ENCODE measurements at places on chromosomes 5 and 9. TPM values are rescaled to one million over a fixed set of nuclear protein-coding genes. Genes with fewer than 3 reads are reported as not detected.
A peak's percentile ranks its signal among the peaks of the same experiment; 100 is the strongest.

GRCh38 chr9:71479621-71480020 is 288.7 kb downstream of the CEMIP2 start:
- DNase-seq = no peak

DNA sequence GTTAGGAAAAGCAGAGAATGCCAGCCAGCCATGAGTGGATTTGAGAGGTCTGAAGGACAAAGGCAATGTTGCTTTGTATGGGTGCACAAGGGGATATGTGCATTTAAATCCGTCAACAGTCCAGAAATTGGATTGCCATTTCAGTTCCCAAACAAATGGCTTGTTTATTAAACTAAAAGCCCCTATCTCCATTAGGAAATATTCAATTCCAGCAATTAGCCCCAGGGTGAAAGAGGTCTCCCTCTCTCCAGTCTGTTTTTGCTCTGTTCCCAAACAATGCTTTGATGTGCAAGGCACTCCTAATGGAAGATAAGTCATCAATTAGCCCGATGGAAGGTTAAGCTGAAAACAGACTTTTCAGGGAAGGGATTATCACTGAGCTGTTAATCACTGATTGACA is 101.3 kb downstream of the C9orf152 start:
- DNase-seq = no peak

Gene RECK
- total RNA-seq = 6.4 TPM

Gene ABCA1
- 23.0 TPM for total RNA-seq

Gene SLC1A3
- 4.9 TPM for total RNA-seq

Gene SELENOP
- total RNA-seq = 83.0 TPM

- DNase-seq = peak; percentile 94
Observed at GRCh38 chr9:131773911-131774379, 34.1 kb upstream of the RAPGEF1 start.

DNA sequence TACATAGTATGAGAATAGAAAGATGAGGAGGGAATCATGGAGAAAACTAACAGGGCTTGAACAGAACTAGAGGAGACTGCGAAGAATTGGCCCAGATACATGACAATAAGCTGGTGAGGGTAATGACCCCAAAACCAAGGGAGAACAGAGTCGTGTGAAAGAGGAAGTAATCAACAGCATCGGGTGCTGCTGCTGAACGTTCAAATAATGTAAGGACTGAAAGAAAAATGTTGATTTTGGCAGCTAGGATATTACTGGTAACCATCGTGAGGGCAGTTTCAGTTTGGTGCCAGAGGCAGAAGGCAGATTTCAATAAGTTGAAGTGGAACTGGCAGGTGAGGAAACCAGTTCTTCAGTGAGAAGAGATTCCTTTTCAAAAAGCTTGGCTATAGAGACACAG is 66.8 kb upstream of the SMC2 start:
- DNase-seq = no peak

DNA sequence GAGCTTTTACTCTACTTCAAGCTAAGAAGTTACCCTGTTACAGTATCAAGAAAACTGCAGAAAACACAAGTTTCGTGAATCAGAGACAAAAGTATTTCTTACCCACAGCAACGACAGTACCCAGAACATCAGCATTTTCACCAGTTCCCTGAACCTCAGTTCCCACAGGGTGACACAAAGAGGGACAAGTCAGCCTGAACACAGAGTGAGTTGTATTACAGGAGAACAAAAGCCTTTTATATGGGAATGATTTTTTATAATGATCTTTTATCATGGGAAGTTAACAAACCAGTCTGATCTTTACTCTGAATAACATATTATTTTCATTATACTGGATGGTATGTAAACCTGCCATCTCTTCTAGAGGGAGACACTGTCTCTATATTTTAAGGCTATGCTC is 139.0 kb upstream of the ITGA1 start:
- no peak for DNase-seq

Gene JADE2
- total RNA-seq = 17.8 TPM

- DNase-seq = no peak
Observed at GRCh38 chr5:39479537-39479936, 54.8 kb upstream of the DAB2 start.

DNA sequence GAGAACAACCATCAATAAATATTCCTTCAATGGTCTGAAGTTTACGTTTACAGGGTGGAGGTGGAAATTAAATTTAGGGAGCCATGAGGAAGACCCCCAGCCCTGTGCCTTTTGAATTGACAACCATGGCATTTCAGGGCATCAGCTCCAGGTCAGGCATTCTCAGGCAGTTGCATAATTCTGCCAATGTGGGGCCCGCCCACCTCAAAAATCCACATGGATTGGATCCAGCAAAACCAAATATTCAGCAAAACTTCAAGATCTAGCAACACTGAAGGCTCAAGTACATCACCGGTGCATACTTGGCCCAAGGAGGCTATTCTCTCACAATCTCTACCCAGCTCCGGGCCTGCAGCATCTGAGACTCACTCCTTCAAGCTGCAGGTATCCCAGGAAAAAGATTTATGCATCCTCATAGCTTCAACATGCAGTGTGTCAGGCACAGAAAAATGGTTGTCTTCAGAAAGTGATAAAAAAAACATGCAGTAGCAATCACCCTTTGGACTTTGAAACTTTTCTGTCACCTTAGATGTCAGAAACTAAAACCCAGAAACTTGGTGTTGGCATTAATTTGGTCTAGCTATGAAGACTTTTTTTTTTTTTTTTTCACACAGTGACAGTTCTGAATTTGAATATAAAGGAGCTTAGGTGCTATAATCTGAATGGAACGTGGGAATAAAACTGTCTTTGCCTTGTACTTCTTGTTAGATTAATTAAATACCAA is 21.4 kb upstream of the ANXA2R start:
- no peak for DNase-seq

GRCh38 chr9:112224401-112225289 is 49.5 kb upstream of the SUSD1 start:
- no peak for DNase-seq

Gene PCDHAC2
- total RNA-seq = 47.8 TPM

DNA sequence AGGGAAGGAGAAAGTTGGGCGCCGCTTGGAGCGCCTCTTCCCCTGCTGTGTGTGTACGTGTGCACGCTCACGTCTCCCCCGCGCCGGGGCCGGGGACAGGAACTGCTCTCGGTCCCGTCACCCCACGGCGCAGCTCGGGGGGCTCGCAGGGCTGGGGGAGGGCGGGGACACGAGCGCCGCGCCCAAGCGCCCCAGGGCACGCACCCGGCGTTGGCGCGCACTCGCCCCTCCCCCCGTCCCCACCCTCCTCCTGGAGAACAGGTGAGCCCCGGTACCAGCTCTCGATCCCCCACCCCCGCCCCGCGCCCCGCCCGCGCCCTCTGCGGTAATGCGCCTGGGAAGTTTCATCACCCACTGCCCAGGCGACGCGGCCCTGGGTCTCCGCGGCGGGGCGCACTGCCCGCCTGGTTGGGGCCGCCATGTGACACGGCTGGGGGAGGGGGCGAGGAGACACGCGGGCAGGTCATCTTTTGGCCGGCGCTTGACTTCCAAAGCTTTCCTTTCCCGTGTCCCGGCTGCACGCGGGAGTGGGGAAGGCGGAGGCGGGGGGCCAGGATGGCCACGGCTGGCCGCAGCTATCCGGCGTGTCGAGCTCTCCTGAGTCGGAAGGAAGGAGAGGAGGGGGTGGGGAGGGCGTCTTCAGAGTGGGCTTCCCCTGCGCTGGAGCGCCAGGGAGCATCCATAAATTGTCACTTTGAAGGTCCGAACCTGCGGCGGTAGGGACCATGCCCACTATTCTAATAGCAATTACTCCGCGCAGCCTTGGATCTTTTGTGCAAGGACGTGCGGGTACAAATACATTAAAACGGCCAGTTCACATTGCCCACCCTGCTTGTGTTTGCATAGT is 1.5 kb upstream of the STC2 start:
- no peak for DNase-seq

- DNase-seq = no peak
Observed at GRCh38 chr5:132011622-132012343, at the start of gene ACSL6. TSS of gene ACSL6 (minus strand) at chr5:132011658. CDS start at chr5:132011553, 105 bp downstream.

DNA sequence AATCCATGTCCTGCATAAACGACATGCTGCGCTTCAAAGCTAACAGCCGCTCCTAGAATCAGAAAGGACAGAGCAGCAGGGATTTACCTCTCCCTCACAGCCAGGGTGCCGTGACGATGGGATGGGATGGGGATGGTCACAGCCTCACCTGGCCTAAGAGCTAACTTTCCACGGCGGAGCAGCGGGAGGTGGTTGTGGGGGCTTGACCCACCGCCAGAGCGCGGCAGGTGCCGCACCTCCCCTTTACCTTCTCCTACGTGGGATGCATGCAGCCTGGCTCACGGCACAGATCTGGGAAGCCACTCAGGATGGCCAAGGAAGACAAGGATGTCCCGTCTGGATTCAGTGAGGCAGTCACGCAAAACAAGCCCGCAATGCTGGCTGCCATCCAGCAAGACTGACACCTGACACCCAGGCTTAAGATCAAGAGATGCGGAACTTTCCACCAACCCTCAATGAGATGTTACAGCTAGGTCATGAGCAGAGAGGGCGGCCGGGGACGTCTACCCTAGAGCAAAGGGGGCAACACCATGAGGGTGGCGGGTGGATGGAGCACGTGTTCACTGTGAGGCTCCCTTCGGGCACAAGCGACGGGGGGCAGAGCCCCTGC is 5.8 kb downstream of the BRD9 start:
- no peak for DNase-seq

DNA sequence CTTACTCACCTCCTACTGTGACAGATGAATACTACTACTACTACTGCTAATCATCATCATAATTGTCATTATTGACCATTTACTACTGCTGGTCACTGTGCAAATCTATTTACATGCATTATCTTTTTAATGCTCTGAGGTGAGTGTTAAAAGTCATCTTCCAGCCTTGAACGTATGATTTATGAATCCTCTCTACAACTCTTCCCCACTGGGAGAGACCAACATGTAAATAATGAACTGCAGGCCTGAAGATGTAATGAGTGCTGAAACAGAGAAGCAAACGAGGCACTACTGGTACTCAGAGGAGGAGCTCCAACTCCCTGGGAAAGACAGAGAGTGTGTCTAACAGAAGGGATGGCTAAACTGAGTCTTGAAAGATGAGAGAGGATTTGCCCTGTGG is 95.4 kb downstream of the JAKMIP2 start:
- no peak for DNase-seq

Gene RASEF
- 0.33 TPM for total RNA-seq

- no peak for DNase-seq
Observed at GRCh38 chr5:67248703-67249589, 52.3 kb upstream of the CD180 start.

Gene TMOD1
- total RNA-seq = 61.4 TPM

- no peak for DNase-seq
Observed at GRCh38 chr5:14439087-14439871, 142.3 kb upstream of the OTULINL start.

DNA sequence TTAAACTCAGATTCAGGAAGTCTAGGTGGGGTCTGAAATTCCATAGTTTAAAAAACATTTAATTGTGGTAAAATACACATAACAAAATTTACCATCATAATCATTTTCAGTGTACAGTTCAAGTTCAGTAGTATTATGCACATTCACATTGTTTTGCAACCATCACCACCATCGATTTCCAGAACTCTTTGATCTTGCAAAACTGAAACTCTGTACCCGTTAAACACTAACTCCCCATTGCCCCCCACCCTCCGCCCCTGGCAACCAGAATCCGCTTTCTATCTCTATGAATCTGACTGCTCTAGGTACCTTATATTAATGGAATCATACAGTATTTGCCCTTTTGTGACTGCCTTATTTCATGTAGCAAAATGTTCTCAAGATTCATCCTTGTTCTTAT is 117.5 kb downstream of the CEP120 start:
- no peak for DNase-seq

DNA sequence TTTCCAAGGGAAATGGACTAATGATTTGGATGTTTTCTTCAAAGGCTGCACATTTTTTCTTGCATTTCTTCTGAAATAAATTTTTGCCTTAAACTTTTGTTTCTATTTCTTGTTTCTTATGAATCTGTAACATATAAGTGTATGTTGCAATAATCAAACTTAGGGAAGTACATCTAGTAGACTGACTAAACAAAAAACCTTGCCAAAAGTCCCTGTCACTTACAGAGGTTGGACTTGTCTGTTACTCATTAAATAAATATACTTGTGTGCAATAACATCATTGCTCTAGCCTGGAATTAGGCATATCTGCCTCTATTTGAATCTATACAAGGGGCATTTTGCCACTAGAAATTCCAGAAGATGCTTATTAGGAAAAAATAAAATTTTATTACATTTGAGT is 56.6 kb downstream of the C6 start:
- DNase-seq = peak; percentile 67

DNA sequence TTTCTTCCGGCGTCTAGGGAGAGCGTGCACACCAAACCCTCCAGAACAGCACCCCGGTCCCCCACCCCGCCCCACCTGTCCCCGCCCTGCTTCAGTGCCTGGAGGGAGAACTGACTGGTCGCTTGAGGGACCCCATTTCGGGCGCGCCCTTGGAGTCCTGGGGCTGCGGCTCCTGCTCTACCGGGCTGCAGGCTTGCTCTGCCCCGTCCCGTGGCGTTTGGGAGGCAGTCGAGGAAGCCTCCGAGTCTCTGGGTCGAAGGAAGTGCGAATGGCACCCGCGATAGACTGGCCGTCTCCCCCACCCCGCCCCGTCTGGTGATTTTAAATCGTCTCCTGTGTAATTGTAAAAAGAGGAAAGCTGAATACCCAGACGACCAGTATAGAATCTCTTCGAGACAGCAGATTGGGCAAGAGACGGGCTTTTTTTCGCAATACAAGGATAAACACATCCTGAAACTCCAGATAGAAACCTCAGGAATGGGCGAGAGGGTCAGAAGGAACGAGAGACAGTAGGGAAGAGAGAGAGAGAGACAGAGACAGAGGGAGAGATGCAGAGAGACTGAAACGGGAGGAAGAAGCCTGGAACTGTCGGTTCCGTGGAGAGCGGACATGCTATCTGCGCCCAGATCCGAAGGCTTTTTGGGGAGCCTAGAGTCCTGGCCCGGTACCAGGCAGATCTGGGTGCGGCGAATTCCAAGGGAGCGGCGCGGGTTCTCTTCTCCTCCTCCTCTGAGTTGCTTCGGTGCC is 9.9 kb downstream of the PRDM6 start:
- peak; percentile 69 for DNase-seq

Gene PCDHA9
- 1.6 TPM for total RNA-seq

Gene LECT2
- total RNA-seq = not detected

DNA sequence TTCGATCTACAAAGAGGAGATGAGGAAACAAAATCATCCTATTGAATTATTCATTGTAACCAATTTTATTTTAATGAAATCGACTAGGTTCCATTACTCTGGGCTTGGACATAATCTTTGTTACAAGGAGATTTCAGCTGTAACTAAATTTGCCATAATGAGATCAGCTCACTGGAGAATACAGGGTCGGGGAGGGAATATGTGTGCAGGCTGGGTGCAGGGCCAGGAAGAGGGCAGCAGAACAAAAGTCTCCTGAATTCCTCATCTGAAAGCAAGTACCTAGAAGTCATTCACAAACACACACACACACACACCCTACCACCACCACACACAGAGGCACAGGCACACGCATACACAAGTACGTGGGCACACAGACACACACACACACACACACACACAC is 151.2 kb downstream of the PAPPA start:
- no peak for DNase-seq

GRCh38 chr5:135493406-135494180 is 41.4 kb upstream of the TIFAB start:
- DNase-seq = no peak

- peak; percentile 66 for DNase-seq
Observed at GRCh38 chr9:127159325-127159801, 36.9 kb upstream of the ANGPTL2 start.
